Cardiac septum (tissue), 1 donor: ENCODE measurements at places on chromosomes 7 and 10. TPM values are rescaled to one million over a fixed set of nuclear protein-coding genes. Genes with fewer than 3 reads are reported as not detected.

- no peak for DNase-seq
Measured at GRCh38 chr7:117041822-117042221, 88.5 kb downstream of the ST7 start.

DNA sequence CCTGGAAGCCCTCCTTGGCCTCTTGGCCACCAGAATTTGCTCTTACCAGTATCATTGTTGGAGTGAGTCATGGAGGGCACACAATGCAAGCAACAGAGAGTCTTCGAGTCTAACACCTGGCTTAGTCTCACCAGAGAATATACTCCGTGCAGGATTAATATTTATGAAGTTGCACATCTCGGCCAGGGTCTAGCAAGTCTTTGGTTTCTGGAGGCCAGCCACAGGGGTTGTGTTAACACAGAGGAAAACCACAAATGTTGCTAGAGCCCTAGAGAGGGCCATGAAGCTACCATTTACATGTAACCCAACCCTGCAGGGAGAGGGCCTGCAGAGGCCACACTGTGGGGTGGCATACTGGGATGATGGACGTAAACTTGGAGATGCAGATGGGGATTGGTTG, 71.8 kb downstream of the MTPN start:
- DNase-seq, result no peak

DNA sequence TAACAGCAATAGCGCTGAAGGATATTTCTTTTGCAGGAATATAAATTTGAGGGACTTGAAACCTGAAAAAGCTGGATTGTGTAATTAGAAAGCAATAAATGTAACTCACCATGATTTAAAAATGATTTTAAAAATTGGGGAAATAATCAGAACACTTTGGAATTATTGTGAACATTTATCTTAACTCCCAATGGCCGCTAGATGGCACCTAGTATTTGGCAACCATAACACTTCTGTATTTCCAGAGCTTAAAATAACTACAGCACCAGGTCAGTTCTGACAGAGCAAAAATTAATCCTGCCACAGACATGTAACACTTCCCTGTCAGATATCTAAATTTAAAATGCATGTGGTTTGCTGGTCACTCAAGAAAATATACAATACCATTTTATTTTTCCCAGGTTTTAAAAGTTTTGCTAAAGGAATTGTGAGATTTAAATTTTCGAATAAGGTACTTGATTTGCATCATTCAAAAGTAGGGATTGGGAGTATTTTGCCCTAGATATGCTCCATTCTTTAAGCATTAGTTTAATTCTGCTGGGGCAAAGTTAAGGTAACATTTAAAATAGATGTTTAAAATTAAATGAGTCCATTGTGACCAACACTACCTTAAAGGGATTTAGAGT, 144.5 kb downstream of the PPP1R3A start:
- DNase-seq, result no peak

GRCh38 chr10:88120075-88120474, 256.6 kb downstream of the PTEN start:
- no peak for DNase-seq

DNA sequence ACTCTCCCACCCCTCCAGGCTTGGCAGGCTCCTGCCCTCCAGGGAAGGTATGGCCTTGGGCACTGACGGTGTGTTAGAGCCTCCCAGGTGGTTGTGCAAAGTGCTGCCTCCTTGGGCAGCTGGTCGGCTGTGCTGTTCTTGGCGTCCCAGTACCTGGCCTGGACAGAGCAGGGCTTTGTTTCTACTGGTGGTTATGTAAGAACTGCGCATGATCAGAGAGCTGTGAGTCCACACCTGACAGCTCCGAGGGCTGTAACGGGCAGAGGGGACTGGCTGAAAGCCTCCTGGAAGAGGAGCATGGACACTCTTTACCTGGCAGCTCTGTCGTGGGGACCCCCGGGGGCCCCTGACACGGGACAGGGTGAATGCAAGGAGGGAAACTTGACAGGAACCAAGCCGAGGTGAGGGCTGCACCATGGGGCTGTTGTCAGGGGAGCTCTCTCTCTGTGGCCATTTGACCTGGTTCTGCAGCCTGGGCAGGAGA, 3.1 kb upstream of the SFRP5 start:
- DNase-seq, result no peak

DNA sequence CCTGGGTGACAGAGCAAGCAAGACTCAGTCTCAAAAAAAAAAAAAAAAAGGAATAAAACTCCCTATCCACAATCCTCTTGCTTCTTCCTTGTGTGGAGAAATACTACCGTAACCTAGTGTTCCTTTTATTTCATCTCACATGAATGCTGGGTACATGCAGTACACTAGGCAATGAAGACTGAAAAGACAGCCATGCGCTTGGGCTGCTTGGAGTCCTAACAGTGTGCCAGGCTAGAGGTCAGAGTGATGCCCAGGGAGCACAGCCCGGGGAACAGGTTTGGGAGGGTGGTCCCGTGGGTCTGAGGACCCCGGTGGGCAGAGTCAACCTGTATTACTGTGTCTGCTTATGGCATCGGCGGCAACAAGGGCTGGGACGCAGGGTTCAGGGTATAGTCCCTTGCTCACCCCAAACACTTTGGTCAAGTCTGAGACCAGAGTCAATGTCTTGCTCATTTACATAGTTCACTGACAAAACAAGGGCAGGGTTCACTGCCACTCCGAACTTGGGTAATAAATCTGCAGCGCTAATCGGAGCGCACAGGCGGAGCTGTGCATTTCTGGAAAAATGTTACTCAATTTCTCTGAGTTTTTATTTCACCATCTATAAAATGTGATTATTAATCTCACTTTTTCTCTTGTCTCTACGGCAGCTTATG, 118.0 kb downstream of the CLEC2L start:
- DNase-seq, result no peak

- no peak for DNase-seq
Measured at GRCh38 chr10:121426307-121426706, 171.9 kb downstream of the FGFR2 start.

DNA sequence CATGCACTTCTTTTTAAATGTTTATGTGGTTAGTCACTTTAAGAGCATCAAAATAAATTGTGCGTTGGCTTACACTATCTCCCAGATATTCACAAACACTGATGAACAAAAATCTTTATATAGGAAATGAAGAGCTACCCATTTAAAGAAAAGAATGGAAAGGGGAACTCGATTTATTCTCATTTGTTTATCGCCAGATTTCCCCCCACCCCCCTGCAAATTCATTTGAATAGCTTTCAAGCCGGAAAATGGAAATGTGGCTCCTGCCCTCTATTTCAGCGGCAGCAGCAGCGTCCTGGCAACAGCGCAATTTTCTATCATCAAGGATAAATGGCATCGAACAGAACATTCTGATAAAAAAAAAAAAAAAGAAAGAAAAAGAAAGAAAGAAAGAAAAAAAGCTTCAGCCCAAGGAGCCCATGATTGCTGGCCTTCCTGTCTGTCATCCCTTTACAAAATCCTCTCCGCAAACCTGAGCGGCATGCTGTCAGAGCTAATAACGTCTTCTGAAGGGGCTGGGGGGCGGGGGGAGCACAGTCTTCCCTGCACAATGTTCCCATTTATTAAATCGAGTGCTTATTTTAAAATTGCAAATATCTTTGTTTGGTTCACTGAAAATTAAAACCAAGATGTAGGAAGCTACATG, 13.7 kb upstream of the DLX6 start:
- DNase-seq, result no peak

- DNase-seq, result peak; percentile 64
Measured at GRCh38 chr10:128305601-128306345, 179.6 kb upstream of the MKI67 start.

GRCh38 chr10:112209684-112210131, 26.1 kb upstream of the GPAM start:
- DNase-seq, result no peak

- no peak for DNase-seq
Measured at GRCh38 chr10:11243425-11244222, 226.0 kb downstream of the CELF2 start.

GRCh38 chr7:27424749-27425148, 182.1 kb downstream of the EVX1 start:
- no peak for DNase-seq

DNA sequence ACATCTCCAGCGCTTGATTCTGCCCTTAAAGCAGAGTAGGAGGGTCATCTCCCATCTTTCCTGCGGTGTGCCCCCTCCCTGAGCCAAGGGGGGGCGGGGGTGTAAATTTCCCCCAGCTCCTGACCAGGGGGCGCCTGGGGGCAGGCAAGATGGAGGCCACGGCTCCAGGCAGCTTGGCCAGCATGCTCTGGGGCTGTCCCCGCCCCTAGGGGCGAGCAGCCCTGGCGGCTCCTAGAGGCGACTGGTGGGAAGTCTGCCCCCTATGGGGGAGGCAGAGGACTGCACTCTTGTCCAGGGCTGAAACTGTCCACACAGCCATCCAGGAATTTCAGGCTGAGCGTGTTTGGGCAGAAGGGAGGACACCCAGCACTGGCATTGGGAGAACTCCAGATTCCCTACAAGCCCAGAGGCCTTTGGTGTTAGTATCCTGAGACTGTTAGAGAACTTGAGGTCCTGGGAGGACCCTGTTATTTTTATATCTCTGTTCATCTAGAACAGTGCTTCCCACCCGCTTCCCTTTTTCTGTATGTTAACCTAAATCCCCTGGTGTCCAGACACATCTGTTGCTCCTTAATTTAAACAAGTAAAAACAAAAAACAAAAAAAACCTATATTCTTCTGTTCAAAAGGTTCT, 4.6 kb downstream of the STRA8 start:
- no peak for DNase-seq

- no peak for DNase-seq
Measured at GRCh38 chr7:153061910-153062528, 302.5 kb downstream of the ACTR3B start.

GRCh38 chr10:43218206-43218950, 48.5 kb downstream of the RASGEF1A start:
- DNase-seq, result no peak

DNA sequence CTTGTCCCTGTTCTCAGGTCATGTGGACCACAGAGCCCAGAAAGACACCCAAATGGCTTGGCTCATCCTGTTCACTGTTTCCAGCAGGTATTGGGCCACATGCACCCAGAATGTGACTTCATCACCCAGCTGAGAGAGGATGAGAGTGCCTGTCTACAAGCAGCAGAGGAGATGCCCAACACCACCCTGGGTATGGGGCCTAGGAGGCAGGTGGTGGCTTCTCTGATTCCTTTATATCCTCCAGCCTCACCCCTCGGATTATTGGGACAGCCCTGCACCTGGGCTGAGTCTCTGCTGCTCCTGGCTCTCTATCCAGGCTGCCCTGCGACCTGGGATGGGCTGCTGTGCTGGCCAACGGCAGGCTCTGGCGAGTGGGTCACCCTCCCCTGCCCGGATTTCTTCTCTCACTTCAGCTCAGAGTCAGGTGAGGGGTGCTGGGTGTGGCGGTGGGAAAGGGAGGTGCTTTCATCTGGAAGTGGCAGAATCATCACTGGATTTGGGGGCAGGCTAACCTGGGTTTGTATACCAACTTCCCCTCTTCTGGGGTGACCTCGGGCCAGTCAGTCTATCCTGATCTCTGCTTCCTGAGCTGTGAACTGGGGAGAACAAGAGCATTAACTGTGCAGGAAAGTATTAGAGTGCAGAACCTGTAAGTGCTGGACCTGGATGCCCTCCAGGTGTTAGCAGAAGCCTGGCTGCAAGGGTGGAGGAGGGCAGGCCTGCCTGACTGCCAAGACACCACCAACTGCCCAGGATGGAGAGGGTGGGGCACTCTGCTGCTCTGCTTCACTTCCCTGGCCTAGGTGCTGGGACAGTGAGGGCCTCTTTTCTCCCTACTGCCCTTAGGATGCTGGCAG, 5.2 kb downstream of the GHRHR start:
- DNase-seq, result no peak

GRCh38 chr10:14182781-14183180, 147.9 kb downstream of the FRMD4A start:
- DNase-seq, result no peak

DNA sequence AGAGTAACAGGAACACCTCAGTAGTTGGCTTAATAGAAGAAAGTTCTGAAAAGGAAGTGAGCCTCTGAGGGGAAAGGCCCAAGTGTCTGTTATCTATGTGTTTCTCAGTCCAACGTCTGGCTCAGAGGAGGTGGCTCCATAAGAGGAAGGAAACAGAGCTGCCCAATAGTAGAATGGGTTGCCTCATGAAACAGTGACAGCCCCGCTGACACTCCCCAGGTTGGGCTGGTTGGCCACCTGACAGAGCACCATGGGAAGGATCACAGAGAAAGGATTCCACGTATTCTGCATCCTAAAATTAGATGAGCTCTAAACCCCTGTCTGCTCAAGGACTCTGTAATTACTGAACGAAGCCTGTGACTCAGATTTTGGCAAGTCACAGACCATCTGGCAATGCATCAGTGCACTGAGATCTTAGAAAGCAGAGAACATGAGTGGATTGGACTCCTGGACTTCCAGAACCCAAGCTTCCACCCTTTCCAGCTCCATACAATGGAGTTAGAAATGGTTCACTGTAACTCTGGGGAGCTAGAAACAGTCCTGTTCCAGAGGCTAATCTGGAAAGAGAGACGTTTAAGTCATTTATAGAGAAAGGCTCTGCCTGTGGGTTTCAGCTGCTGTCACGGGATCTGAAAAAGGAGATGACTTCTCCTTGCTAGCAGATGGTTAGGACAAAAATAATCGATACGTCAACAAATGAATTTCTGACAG, 2.9 kb downstream of the PKD2L1 start:
- DNase-seq, result no peak

DNA sequence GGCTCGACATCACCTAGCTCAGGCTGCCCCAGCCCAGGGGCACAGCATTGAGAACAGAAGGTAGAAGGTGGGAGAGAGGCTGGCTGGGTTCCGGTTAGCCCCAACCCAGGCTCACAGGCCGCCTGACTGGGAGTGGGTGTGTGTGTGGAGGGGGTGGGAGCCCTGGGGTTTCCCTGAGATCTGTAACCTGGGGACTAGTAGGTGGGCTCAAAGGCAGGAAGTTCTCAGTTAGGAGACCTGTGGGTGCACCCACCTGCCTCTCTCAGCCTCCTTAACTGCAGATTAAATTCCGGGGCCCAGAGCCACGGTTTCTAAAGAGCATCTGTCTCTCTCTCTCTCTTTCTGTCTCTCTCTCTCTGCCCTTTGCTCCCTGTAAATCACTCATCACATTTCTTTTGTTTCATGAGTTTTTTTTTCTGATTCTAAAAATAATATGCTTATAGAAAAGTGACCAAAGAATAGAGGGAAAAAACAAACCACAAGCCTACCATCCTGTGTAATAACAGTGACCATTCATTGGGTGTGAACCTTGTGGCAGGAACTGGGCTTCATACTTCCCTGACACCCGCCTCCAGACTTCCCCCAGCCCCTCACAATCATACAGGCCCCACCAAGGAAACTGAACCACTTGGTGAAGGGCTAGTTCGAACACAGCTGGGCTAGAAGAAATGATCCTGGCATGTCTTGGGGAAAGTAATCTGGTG, 83.4 kb upstream of the SMNDC1 start:
- DNase-seq, result no peak

- DNase-seq, result no peak
Measured at GRCh38 chr7:112080441-112080840, 125.8 kb downstream of the DOCK4 start.

CAMK2B gene
- total RNA-seq, result 149 TPM

LFNG gene
- total RNA-seq, result 6.2 TPM

NAT16 gene
- not detected for total RNA-seq

C7orf33 gene
- not detected for total RNA-seq

CPED1 gene
- total RNA-seq, result 48.7 TPM

NCOA4 gene
- 195 TPM for total RNA-seq

CNOT4 gene
- total RNA-seq, result 26.5 TPM

NEUROG3 gene
- total RNA-seq, result not detected

RBP3 gene
- not detected for total RNA-seq
